ENCODE measurements at places on chromosomes 12 and 14.

- no peak for DNase-seq
Measured at GRCh38 chr12:109710205-109710746, 3.3 kb upstream of the FAM222A start.

GRCh38 chr12:32902287-32902997 lies 5.9 kb upstream of the PKP2 start:
- DNase-seq, result no peak

GRCh38 chr14:69495341-69495921 lies 10.9 kb downstream of the PLEKHD1 start:
- DNase-seq, result no peak

DNA sequence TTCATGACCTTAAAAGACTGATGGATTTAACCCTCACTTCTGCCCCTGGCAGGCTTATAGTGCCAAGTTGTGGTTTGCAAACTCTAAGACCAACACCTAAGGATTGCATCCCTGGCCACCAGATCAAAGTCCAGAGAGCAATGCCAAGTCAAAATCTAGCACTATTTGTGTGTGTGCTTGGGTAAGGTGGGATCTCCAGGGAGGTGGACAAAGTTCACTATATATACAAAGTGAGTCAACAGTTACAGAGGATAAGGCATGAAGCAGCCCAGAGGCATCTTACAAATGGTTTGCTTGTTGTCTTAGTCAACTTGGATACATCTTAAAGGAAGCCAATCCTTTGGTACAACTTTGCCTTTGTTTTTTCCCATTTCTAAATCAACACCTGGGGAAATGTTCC lies 137.3 kb downstream of the MSRB3 start:
- DNase-seq, result no peak

GRCh38 chr12:2997989-2998670 lies 38.9 kb downstream of the TEAD4 start:
- no peak for DNase-seq

All from CD4-positive, alpha-beta T cell treated with Interferon gamma for 1 hour (primary cell).